ENCODE measurements at places on chromosomes 7 and 10.

DNA sequence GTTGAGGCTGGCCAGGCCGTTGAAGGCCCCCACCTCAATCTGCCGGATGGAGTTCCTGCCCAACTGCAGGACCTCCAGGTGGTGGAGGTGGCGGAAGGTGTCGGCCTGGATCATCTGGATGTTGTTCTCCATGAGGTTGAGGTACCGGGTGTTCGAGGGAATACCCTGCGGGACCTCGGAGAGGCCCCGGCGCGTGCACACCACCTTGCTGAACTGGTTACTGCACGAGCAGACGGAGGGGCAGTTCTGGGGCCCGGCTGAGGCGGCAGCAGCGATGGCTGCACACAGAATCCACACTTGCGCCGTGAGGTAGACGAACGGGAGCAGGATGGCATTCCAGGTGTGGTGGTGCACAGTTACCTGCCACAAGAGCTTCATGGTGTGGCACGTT is 979 bp downstream of the LRRC4 start:
- DNase-seq, result no peak

GRCh38 chr10:103510046-103510685 is 16.7 kb downstream of the NEURL1 start:
- no peak for DNase-seq

DNA sequence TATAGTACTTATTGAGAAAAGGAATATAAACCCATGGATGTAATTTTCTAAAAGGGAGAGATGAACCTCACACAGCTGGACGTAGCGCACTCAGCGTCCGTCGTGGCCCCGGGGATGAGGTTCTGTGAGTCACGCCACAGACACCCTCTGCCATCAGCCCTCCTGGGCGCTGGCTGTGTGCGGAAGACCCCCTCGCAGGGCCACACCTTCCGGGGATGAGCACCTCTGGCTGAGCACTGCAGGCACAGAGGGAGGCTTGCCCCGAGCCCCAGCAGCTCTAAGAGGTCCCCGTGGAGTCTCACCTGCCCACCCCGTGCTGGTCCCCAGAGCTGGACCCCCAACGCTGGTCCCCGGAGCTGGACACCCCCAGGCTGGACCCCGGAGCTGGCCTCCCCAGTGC is 215.8 kb downstream of the PTPRN2 start:
- no peak for DNase-seq

GRCh38 chr10:7181420-7181819 is 229.4 kb downstream of the SFMBT2 start:
- no peak for DNase-seq

DNA sequence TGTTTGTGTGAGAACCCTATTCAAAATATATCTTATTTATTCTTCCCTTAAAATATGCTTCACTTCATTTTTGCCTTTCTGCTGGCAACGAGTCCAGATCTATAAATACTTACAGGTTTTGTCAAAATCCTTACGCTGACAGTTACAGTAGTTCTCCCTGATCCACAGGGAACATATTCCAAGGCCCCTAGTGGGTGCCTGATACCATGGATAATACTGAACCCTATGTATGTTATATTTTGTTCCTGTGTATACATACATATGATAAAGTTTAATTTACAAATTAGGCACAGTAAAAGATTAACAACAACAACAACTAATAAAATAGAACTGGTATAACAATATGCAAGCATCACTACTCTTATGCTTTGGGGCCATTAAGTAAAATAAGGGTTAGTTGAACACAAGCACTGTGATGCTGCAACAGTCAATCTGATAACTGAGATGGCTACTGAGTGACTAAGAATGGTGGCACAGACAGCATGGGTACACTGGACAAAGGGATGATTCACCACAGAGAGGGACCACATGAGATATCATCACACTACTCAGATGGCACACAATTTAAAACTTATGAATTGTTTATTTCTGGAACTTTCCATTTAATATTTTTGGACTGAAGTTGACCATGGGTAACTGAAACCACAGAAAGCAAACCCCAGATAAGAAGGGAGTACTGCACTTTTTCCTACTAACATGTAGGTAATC is 29.4 kb upstream of the PCGF5 start:
- DNase-seq, result no peak

- DNase-seq, result no peak
Observed at GRCh38 chr7:150621376-150621775, 10.8 kb downstream of the GIMAP6 start.

DNA sequence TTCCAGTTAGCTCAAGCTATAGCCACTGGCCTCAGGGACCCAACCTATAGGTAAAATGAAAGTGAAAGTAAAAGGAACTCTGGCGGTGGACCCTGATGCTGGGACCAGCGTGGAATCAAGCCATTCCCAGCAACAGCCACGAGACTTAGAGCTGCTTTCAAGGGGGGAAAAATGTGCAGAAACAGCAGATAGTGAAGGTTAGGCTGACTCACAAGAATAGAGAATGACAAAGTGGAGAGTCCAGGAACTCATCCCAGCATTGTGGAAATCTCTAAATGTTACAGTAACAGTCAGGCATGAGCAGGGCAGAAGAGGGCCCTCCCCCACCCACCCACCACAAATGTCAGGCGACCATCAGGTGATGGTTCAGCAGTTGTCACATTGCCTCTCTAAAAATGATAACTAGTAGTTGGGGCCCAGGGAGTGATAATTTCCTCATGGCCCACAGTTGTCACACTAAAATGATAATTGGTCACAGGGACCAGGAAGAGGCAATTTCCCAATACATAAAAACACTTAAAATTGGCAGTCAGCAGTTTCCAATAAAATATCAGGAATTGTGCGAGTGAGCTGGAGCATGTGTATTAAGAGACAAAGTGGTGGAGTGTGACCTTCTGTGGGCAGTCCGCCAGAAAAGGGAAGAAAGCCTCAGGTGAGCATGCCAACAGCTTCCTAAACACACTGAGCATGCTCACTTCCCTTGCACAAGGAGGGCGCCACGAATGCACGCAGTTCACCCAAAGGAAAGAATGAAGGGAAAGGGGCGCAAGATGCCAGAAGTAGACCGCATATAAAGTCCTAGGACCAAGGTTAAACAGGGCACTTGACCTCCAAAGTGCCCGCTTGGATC is 129.8 kb upstream of the PPP1R3A start:
- no peak for DNase-seq

DNA sequence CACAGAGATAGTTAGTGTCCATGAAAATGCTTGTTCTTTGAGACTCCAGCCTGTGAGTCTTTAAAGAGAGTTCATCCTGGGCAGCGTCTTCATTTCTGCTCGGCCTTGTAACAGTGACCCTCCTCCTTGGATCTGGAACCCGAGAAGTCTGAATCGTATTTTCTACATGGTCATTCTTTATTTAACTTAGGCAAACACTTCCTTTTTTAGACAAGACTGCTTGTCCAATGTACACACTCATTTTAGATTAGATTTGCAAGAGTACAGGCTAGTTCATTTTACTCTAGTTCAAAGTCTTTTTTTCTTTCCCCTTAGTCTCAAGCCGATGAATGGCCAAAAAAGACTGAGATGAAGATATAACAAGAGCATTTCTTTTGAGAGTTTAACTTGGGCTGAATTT is 133.5 kb downstream of the CHN2 start:
- DNase-seq, result no peak

GRCh38 chr7:106987777-106988176 is 56.7 kb upstream of the PRKAR2B start:
- no peak for DNase-seq

DNA sequence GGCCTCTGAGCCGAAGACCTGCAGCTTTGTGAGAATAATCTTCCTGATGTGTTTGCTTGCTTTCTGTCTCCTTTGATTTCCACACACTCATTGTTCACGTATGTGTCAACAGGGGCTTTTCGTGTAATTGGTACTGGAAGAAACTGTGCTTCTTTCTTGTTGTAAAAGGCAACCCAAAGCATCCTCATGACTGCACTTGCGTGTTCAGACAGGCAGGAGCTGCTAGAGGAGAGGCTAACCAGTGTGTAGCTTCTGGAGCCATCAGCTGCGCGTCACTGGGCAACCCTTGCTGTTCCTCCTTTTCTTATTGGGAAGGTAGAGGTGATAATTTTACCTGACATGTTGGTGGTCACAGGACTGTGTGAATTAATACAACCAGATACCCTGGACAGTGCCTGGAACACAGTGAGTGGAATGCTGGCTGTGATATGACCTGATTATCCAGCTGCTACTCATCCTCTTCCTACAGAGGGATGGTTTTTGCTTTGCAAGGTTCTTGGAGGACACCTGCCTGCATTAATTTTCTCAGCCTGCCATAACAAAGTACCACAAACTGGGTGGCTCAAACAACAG is 213.0 kb downstream of the ABCA13 start:
- no peak for DNase-seq

GRCh38 chr7:149006345-149006725 is 22.0 kb downstream of the PDIA4 start:
- no peak for DNase-seq

DNA sequence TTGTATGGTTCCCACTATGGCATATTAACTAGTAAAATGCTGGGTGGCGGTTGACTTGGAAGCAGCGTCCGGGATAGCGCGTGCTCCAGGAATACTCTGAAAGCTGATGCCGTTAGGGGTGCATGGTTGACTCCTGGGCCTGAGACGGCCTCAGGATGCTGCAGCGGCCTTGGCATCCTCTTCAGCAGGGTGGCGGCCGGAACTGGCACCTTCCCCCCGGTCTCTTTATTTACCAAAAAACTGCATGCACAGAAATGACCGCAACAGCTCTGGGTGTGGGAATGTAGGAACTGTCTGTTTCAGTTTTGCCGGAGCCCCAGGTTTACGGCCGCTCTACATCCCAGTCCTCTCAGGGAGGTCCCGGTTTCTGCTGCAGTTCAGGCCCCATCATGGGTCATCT is 28.8 kb downstream of the PFKP start:
- DNase-seq, result no peak

DNA sequence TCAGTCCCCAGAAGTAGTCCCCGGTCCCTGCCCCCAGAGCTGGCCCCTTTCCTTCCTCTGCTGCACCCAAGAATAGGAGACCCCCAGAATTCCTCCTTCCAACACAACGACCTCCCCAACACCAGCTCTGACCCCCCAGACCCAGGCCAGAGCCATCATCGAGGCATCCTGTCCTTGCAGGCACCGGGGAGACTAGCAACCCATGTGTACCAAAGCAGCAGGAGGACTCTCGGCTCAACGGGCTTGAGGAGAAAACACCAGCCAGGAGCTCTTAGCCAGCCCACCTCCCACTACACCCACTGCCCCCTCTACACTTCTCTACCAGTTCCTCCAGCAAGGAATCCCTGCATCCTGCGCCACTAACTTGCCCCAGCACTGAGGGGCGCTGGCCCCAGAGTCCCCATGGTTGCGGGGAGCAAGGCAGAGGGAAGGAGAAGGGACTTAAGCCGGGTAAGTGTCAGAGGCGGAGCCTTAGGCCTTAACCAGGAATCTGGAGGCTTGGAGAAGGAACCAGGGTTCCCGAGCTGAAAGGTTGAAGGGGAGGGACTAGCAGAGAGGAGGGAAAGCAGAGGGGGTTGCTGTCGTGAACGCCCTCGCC is 3.9 kb downstream of the GRID1 start:
- DNase-seq, result no peak

DNA sequence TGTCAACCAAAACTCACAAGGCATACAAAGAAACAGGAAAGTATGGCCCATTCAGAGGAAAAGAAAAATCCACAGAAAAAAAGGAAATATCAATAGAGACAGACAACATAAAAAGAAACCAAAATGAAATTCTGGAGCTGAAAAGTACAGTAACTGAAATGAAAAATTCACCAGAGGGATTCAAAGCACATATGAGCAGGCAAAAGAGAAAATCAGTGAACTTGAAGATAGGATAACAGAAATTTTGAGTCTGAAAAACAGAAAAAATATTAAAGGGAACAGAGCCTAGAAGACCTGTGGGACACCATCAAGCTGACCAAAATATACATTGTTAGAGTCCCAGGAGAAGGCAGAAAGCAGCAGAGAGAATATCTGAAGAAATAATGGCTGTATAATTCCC is 60.6 kb downstream of the XPNPEP1 start:
- no peak for DNase-seq

GRCh38 chr10:17782921-17783665 is 26.1 kb upstream of the MRC1 start:
- DNase-seq, result no peak

DNA sequence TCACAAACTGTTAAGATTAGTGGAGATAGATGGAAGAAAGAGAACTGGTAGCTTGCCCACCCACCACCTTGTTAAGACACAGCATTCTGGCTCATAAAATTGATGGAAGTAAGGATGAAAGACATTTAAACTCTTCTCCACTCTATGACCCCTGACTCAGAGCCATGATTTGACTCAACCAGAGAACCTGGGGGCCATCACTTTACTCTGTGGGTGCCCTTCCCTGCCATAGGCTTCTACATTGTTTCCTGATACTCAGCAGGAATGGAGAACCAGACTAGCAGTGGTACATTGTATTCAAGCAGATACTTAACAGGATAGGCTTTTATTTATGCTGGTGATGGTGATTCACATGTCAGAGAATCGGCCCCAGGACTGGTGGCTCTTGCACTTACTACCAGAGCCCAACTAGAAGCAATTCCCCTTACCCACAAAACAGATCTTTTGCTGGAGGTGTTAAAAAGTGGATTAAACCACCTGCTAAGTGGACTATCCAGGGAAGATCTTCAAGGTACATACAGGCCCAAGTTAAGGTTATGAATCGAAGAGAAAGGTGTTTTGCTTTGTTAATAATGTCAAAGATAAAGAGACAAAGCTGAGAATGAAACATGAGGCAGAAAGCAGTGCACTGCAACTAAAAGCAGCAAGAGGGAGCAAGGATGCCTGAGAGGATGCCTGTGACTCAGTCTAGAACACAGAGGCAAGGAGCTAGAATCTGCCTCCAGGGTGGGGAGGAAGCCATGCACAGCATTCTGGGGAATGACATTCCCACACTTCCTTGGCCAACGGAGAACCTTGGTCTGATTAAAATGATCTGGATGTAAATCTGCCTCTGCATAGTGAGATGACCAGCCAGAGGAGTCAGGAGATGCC is 36.0 kb upstream of the GLI3 start:
- DNase-seq, result no peak

DNA sequence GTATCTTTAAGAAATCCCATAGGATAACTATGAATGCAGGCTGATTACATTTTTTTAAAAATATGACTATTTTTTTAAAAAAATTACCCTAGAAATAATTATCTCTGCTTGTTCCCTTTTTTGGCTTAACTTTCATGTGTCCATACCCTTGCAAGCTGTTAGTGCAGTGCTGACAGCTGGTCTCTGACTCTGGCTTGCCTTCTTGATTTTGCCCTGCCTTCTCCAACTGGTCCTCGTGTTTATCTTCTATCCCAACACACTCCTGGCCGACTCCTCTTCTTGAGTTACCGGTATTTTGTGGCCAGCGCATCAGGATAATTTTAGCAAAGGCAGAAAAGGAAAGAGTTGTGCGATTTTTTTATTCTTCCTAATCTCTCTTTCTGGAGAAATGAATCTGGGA is 111.7 kb upstream of the STARD3NL start:
- no peak for DNase-seq

GRCh38 chr10:72239409-72239808 is 23.3 kb upstream of the ASCC1 start:
- DNase-seq, result no peak

DNA sequence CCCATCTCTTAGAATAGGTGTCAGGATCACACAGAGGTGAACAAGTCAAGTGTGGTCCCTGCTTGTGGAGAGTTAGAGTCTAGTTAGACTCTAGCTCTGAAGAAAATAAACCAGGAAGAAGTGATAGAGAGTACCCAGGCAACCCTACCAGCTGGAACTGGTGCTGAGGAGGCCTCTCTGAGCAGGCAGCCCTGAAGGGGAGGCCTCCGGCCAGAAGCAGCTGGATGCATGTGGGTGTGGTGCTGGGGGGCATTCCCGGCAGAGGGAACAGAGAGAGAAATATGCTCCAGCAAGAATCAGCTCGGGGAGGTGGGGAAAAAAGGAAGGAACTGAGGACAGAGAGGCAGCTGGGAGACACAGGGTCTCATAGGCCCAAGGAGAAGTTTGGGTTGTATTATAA is 68.6 kb downstream of the APBB1IP start:
- DNase-seq, result no peak
